H54 (cell line): ENCODE measurements at places on chromosomes 3 and 15.
A peak's percentile ranks its signal among the peaks of the same experiment; 100 is the strongest.

- DNase-seq, result no peak
Measured at GRCh38 chr3:133023362-133023761, 14.8 kb upstream of the TMEM108 start.

DNA sequence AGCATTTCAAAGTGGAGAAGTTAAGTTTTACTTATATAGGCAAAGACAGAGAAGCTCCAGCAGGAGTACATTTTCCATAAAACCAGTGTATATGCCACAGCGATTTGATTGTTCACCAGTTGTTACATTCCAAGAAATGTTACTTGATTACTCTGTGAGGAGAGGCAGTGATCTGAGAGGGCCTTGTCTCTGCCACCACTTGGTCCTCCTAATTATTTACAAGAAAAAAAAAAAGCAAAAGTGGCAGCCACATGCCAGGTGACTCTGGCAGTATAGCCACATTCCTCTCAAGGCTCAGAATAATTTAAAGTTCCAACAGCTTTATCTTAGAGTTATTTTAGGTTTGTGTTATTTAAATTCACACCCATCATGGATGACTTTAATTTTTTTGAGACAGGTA lies 1077.8 kb downstream of the ZPLD1 start:
- DNase-seq, result no peak

DNA sequence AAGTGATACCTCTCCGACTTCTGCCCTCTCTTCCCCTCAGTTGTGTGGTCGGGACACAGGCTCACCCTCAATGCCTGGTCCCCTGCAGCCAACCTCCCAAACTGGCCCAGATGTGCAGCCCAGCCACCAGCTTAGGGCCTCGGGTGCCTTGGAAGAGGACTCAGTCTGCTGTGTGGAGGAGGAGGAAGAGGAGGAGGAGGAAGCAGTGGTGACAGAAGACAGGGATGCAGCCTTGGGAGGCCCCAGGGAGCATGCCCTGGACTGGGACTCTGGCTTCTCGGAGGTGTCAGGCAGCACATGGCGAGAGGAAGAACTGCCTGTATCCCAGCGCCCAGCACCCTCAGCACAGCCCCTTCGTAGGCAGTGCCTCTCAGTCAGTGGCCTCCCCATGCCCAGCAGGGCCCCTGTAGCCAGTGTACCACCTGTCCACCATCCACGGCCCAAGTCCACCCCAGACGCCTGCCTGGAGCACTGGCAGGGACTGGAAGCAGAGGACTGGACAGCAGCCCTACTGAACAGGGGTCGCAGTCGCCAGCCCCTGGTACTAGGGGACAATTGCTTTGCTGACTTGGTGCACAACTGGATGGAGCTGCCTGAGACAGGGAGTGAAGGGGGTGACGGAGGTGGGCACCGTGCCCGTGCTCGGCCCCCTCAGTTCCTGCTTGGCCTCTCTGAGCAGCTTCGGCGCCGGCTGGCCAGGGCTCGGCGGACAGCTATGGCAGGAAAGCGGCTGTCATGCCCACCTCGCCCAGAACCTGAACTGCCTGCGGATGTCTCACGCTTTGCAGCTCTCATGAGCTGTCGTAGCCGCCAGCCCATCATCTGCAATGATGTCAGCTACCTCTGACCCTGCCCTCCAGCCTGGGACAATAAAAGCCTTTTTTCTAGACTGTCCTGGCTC lies 1.3 kb downstream of the INKA1 start:
- no peak for DNase-seq

DNA sequence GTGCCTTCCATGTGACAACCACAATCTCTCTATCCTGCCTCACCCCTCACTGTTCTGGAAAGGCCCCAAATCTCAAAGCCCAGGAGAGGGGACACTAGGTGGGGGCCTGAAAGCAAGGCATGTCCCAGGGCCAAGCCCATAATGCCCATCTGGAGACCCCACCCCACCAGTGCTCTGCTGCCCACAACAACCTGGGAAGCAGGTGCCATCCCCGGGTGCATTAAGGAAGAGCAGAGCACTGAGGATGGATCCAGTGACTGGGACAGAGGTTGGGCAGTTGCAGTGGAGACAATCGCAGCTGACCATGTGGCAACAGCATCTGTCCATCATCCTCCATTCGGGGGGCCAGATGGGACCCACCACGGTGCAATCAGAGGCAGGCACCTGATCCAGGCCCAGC lies 106.2 kb upstream of the PRR20G start:
- DNase-seq, result no peak

- DNase-seq, result no peak
Measured at GRCh38 chr15:80614711-80615360, 80.3 kb upstream of the ABHD17C start.

- no peak for DNase-seq
Measured at GRCh38 chr3:119140466-119140865, 5.5 kb upstream of the TEX55 start.

DNA sequence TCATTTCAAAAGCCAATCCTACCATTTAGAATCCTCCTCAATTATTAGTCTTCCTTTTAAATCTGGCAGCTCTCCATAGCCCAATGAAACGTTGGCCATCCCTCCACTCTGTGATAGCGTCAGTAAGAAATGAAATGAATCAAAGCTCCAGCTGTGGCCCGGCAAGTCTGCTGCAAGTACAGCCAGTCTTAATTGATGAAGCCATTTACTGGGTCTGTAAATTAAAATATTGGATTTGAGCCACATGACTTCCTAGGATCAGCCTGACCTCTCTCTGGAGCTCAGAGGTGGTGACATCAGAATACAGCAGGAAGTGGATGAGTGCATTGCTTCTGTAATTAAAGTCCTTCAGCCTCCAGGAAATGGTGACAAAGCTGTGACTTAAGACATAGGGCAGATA lies 347.0 kb upstream of the LMCD1 start:
- DNase-seq, result no peak

DNA sequence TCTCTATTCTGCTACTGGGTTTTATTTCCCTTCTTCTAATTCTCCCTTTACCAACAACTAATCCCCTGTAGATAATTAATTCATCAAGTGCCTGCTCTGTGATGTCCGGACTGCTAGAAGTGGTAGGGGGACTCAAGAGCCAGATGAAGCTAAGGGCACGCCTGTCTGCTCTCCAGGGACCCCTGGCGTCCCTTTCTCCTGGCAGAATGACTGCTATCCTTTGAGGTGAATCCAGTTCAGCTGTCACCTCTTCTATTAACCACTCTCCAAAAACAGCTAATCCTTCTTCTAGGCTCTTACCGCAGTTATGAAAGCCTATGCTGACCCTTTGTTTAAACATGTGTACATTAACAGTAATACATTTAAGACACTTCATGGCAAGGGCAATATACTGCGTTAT lies 1.4 kb upstream of the CHRNA7 start:
- no peak for DNase-seq

DNA sequence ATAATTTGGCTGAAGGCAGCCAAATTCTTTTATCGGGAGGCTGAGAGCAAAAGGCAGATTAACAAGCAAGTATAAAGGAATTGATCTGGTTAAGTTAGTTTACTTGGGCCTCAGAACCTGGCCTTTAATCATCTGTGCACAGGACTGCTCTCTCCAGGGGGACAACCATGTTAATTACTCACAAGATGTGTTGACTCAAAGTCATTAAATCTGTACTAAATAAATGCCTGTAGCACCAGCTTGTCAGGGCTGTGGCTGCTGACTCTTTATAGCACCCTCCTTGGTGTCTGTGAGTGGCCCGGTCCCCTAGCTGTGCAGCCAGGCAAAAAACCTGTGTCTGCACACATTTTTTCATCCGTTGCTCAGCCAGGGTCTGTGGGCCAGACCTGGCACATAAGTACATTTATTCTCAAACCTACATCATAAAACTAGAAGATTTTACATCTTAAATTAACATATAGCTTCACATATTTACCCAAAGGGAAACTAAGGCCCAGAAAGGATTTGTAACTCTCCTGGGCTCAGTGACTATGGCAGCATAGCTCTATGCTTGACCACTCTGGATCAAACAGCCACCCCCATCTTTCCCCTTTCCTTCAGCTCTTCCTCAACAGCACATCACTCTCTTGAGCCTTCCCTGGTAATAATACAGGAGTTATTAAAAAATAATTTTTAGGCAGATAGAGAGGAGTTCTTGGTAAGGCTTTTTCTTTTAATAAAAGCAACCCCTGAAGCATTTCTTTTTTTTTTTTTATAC lies 51.4 kb downstream of the NCEH1 start:
- DNase-seq, result no peak

GRCh38 chr3:196341137-196341536 lies 2.9 kb upstream of the TM4SF19 start:
- DNase-seq, result peak; percentile 65

DNA sequence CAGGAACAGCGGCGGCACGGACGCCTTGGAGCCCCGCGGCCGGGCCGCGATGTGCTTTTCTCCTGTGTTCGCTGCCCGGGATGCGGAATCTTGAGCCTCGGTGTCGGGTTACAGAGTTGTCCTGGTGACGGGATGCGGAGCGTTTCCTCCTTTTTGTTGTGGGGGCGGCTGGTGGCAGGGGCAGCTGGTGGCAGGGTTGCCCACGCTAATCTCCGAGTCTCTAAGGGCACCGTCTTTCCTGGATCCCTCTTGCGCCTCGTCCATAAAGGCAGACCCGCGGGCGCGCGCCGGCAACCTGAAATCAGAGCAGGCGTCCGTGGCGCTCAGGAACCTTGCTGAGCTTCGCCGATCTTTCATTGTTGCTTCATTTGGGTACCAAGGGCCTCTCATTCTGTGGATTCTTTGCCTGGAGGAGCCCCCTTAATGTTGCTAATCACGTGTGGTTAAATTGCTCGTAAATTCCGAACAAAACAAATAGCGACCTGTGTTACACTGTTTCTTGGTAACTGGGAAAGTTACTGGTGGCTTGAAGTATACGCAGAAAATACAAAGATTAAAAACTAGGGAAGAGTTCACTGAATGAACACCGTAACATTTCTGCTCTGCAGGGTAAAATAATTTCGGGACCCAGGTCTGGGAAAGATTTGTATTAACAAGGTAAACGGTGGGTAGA lies 844 bp upstream of the PFN2 start:
- peak; percentile 34 for DNase-seq

DNA sequence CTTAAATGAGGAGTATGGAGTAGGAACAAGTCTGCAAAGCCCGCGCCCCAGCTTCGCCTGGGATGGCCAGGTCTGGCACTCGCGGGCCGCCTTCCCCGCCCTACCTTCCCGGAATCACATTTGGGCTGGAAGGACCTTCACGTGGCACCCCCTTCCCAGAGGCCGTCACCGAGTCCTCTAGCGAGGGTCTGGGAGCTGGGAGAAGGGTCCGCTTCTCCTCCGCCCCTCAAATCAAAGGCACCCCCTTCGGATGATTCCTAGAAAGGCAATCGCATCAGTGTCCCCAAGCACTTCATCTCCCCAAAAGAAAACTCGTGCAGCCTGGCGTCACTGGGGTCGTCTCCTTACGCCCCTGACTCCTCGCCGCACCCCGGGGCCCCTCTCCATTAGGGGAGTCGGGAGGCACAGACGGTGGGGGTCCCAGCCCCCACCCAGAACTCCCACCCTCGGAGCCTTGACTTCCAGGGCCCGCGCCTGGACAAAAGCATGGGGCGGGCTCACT lies 380 bp downstream of the MYLK start:
- DNase-seq, result no peak

DNA sequence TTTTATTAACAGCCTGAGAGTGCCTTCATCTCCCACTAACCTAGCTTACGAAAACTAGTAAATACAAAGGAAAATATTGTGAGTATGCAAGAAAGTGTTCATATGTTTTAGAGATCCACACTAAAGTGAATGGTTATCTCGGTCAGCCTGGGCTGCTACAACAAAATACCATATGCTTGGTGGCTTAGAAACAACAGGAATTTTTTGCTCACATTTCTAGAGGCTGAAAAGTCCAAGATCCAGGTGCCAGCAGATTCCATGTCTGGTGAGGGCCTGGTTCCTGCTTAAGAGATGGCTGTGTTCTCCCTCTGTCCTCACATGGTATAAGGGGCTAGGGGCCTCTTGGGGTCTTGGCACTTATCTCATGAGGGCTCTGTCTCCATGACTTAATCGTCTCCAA lies 20.5 kb upstream of the SLC30A4 start:
- no peak for DNase-seq
